ENCODE measurements at places on chromosomes 1 and 21.

- no peak for DNase-seq
Observed at GRCh38 chr1:164611754-164612642, 53.0 kb downstream of the PBX1 start.

GRCh38 chr1:6205849-6206519 lies at the start of gene RNF207:
Gene RNF207, plus strand, starts transcription at chr1:6206119. Its CDS starts 417 bp downstream, at chr1:6206536.
- DNase-seq = peak; percentile 35

- no peak for DNase-seq
Observed at GRCh38 chr1:229440851-229441537, 7.1 kb upstream of the ACTA1 start.

DNA sequence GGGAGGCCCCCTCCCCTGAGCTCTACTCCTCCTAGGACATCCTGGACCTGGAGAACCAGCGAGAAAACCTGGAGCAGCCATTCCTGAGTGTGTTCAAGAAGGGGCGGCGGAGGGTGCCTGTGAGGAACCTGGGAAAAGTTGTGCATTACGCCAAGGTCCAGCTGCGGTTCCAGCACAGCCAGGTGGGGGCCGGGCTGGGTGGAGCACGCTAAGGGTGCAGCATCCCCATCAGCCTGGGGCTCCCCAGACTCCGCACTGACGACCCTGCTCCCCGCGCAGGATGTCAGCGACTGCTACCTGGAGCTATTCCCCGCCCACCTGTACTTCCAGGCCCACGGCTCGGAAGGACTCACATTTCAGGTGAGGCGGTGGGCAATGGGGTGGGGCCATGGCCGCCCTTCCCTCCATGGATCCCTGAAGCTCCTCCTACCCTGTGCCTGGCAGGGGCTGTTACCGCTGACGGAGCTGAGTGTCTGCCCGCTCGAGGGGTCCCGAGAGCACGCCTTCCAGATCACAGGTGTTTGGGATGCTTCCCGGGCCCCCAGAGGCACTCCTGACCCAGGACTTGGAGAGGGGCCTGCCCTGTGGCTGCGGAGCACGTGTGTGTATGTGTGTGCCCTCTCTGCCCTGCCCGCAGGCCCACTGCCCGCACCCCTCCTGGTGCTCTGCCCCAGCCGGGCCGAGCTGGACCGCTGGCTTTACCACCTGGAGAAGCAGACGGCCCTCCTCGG lies 4.1 kb downstream of the PLEKHN1 start:
- no peak for DNase-seq

GRCh38 chr1:102732927-102733326 lies 375.4 kb downstream of the COL11A1 start:
- no peak for DNase-seq

DNA sequence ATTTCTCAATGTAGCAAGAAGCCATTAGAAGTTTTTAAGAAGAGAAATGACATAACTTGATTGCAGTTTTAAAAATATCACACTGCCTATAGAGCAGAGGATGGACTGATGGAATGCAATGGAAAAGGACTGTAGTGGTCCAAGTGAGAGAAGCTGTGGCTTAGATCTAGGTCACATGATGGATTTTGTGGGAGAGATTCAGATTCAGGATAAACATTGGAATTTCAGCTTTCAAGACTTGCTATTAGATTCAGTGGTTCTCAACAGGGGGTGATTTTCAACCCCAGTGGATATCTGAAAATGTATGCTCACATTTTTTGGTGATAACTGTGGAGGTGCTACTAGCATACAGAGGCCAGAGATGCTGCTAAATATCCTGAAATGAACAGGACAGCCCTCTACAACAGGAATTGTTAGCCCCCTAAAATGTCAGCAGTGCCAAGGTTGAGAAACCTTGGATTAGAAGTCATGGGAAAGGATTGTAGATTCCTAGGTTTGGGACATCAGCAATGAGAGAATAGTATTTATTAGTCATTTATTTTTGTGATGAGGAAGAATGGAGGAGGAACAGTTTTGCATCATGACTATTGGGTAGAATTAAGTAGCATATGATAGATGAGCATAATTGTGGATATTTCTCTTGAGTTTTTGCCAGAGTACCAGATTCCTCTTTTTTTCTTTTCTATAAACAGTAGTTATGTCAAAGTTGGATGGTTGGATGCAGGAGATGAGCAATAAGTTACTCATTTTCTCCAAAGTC lies 30.1 kb upstream of the KCNK2 start:
- DNase-seq = no peak

DNA sequence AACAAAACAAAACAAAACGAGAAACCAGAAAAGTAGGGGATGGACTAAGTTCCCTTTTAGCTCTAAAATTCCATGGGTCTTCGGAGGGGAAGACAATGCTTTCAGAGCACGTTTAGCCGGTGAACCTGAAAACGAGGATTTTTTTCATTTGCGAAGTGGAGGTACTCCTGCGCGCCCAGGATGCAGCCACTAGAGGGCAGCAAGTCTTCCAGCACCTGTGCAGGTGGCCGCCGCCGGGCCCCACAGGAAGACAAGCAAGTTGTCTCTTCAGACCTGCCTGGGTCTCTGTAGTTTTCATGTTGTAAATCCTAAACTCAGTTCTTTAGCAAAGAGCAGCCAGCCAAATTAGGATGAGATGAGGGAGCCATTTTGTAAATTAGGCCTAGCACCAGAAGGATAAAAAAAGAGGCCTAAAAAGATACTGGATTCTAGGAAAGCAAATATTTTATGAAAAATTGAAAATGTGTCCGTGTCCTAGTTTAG lies 17.7 kb upstream of the SNX27 start:
- peak; percentile 56 for DNase-seq

DNA sequence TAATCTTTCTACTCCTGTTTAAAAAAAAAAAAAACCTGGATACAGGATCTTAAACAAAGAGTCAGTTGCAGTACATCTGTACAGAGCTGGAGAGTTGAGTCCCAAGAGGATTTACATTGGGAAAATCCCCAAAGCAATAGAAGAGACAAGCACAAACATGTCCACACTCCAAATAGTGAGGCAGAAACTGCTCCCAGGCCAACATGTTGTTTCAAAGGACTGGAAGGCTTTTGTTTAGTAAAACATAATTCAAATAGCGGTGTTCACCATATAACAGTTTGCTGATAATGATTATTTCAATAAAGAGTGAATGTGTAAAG lies 425.4 kb downstream of the ADGRL2 start:
- DNase-seq = no peak

- DNase-seq = peak; percentile 47
Observed at GRCh38 chr1:226100436-226101391, 38.2 kb downstream of the H3-3A start.

- no peak for DNase-seq
Observed at GRCh38 chr1:227898502-227899140, 49.1 kb downstream of the WNT9A start.

GRCh38 chr1:243271996-243272395 lies 16.2 kb downstream of the SDCCAG8 start:
- no peak for DNase-seq

GRCh38 chr1:68293609-68294366 lies 61.5 kb upstream of the WLS start:
- DNase-seq = no peak

DNA sequence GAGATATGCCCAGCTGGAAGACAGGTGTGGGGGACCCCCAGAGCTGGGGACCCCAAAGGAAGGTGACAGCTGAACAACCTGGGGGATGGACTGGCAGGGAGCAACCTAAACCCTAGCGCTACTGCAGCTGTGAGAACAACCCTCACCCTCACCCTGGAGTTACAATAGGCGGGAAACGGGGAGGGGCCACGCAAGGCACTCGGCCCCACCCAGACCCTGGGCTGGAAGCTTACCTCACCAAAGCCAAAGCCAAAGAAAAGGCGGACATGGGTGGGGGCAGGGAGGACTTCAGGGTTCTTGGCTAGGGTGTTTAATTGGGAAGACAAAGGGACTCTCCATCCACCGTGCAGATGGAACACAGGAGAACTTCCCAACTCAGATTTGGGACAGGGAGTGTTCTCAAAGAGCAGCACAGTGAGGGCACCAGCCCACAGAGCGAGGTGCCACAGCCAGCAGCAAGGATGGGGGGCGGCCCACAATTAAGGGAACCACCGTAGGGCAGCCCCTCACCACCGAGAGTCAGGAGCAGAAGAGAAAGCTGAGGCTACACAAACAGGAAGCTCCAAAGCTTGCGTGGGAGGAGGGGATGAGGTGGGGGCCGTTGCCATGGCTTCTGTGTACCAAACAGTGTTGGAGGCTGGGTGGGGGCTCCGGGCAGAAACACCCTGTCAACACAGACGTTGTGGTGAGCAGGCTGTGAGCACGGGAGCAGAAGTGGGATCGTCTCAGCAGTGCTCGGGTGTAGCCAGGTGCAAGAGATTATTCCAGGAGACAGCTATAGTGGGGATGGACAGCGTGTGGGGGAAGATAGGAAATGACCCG lies 1.9 kb downstream of the TAGLN2 start:
- peak; percentile 85 for DNase-seq

- DNase-seq = peak; percentile 44
Observed at GRCh38 chr1:28246427-28246832, 10.5 kb downstream of the ATP5IF1 start.

DNA sequence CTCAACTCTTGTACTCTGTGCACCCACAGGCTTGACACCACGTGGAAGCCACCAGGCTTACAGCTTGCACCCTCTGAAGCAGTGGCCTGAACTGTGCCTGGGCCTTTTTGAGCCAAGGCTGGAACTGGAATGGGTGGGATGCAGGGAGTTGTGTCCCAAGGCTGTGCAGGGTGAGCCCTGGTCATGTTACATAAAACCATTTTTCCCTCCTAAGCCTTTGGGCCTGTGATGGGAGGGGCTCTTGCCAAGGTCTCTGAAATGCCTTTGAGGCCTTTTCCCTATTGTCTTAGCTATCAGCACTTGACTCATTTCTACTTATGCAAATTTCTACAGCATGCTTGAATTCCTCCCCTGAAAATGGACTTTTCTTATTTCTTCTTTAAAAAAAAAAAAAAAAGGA lies 14.1 kb downstream of the VN1R5 start:
- no peak for DNase-seq

DNA sequence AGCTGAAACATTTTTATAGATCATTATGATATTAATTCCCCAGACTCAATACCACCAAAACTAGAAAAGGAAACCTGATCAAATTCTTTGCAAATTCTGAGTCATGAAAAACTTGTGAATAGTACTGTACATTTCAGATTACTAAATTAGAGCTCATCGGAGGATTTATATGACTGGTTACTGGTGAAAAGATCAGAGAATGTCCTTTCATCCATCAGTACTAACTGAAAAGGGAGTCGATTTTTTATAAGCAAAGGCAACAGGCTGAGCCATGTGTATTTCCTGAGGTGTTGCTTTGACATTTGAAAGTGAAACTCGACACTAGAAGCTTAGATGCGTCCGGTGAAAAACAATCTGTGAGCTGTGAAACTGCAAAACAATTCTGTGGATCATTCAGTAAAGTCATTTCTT lies 155.7 kb downstream of the TNFSF18 start:
- DNase-seq = no peak

DNA sequence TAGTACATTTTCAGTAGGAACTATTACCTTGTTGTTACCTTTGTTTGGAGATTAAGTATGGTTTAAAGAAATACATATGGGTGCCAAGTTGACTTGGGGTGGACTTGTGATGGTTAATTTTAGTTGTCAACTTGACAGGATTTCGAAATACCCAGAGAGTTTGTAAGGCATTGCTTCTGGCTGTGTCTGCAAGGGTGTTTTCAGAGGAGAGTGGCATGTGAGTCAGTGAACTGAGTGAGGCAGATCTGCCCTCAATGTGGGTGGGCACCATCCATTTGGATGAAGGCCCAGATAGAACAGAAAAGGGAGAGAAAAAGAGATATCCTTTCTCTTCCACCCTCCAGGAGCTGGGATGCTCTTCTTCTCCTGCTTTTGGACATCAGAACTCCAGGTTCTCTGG lies 315.5 kb downstream of the GPATCH2 start:
- DNase-seq = no peak

GRCh38 chr1:36602184-36602583 lies 119.5 kb upstream of the CSF3R start:
- no peak for DNase-seq

DNA sequence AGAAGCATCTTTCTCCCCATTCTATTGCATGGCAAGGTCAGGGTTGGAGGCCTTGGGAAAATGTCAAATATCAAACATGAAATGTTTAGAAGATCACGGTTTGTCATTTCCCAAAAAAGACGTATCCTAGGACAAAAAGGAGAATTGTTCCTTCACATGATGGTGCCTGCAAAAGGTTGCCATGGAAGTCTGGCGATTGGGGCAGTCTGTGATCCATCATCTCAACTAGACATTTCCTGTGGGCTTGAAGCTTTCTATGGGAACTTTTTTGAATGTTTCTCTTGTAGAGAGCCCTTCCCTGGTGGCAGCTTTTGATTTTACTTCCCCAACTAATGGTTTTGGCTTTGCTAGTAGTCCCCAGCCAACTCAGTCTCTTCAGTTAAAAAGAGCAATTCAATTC lies 106.3 kb downstream of the TGFB2 start:
- DNase-seq = no peak

DNA sequence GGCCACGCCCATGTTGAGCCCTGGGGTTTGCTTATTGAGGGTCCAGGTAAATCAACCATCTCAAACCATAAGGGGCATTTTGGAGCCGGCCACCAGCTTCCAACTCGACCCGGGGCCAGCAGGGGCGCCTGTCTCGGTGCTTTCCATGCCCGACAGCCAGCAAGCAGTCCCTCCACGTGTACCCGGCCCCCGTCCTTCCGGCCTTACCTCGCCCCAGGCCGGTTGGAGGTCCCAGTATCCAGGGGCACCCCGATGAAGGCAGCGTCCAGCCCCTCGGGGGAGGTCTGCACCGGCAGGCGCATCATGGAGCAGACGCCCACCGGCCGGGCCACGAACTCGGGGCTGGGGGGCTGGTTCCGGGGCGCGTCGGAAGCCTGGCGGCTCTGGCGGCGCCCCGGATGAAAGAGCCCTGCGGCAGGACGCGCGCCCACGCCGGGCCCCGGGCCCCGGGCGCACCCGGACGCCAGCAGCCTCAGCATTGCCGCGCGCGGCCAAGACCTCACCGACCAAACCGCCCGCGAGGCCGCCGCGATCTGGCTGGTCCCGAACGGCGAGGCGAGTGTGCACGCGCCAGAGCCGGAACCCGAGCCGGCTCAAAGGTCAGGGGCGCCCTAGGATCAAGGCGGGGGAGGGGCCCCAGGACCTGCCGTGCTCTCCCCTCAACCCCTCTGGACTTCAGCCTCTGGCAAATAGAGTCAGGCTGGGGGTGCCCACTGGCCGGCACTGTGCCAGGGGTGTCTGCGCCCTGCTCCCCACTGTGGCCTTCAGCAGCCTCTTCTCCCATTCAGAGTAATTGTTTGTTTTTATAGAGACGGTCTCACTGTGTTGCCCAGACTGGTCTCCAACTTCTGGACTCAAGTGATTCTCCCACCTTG lies at the start of gene AGMAT:
Gene AGMAT (minus strand): TSS at position 563 of the 875 bp plus-strand sequence. CDS start 84 bp downstream, at position 479.
- DNase-seq = peak; percentile 72

GRCh38 chr1:193558491-193559028 lies 372.1 kb upstream of the B3GALT2 start:
- peak; percentile 10 for DNase-seq

DNA sequence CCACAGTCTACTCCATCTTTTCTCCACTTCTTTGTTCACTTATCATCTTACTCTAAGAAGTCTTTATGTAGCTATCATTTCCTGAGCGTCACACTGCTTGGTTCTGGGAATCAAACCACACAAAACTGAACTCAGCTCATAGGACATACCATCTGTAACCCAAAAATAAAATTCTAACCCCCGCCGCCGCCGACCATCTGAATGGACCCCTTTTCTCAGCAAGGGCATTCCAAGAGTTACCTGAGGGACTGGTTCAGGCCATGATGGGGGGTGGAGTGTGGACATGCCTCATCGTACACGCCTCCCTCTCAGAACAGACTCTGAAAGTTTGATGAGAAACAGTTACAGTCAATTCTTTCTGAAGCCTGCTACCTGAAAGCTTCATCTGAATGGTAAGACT lies 12.6 kb upstream of the CHI3L2 start:
- no peak for DNase-seq

Data from hematopoietic multipotent progenitor cell treated with erythropoietin and hydrocortisone succinate and interleukin-3 and kit ligand, for 8 days (in vitro differentiated cells).